CD4-positive, alpha-beta T cell treated with Interleukin-17A for 1 hour (primary cell): ENCODE measurements at places on chromosomes 5 and 9.

- no peak for DNase-seq
Measured at GRCh38 chr5:68557162-68557936, 341.8 kb downstream of the PIK3R1 start.

DNA sequence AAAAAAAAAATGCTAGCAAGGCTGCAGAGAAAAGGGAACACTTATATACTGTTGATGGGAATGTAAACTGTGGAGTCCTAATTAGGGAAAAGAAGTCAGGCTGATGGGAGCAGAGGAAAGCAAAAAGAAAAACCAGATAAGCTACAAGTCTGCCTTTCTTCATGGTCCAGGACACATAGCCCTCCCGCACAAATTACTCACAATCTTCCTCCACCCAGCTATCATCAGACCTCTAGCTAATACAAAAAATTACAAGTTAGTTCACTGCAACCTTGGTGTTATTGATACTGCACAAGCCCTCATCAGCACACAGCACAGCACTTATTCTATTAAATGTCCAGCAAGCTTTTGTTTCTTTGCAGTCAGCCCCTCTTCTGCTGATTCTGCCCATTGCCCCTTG, 186.0 kb upstream of the ADRA1B start:
- no peak for DNase-seq

- DNase-seq: no peak
Measured at GRCh38 chr9:125861405-125862058, 114.4 kb downstream of the PBX3 start.

GRCh38 chr9:34454571-34455065, 3.8 kb downstream of the FAM219A start:
- DNase-seq: no peak

DNA sequence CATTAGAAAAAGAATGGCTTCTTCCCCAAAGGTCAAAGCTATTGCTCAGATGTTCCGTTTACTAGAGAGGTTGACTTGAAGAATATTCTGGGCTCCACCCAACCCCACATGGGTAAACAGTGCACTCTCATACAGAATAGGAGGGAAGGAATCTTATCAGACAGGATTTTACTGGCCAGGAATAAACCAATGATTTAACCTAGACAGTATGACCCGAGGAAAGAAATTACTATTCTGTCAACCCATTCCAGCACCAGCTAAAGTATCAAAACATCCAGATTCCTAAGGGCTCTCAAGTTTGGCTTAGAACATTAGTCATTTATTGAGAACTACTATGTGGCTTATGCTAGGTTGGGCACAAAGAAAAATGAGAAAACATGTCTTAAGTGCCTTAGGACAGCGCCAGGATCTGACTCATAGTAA, 493.6 kb upstream of the KLF4 start:
- no peak for DNase-seq

- DNase-seq: no peak
Measured at GRCh38 chr5:43413966-43414365, 1.8 kb upstream of the CCL28 start.

GRCh38 chr9:102237094-102237493, 498.6 kb upstream of the GRIN3A start:
- DNase-seq: no peak

DNA sequence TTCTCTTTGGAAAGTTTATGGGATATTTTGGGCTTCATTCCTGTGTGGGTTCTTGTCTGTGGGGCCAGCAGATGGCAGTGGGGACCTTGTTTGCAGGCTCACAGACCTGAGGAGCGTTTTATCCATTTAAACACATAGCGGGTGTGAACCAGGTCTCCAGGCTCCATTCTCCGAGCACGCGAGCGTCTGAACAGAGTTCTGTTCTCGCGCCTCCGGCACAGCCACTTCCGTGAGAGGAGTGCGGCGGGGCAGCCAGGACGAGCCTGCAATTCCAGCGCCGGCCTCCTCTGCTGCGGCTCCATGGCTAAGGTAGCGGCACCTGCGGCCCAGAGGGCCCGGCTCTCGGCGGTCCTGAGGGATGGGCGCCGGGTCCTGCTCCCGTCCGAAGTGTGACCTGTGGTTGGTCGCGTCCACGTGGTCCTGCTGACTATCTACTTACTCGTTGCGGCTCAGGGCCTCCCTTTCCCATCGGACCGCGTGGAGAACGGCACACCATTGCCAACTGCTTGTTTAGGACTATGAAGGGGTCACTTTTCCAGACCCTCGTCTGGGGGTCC, 7.3 kb downstream of the NRARP start:
- DNase-seq: peak; percentile 19

DNA sequence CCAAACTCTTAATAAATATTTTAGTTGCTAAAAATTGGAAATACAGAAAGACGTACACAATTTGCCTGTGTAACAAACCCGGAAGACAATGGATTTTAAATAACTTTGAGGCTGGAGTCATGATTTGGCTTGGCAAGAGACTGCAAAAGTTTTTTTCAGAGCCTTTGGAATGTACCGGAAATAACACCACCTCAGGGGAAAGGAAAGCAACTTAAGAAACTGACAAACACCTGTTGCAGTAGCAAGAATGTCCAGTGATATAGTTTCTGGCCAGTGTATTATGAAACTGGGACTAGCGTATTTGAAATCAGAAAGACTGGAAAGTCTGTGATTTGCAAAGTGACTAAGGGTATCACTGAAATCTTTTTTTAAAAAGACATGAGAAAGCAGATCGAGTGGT, 842 bp downstream of the MUSK start:
- DNase-seq: no peak

DNA sequence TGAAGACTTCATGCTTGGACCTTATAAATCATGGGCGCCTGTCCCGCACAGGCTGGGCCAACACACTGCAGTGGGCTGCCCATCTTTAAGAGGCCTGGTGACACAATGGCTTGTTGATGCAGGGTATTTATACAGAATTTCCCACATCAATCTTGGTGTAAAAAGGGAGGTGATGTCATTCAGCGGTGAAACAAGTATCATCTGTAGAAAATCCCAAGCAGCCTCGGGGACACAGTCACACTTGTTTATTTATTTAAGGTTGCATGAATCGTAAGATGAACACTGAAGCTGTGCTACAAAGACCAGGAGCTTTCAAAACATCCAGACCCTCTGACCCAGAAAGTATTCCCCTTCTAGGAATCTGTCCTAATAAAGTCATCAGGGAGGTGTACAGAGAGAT, 40.5 kb downstream of the SMIM23 start:
- DNase-seq: no peak

- peak; percentile 16 for DNase-seq
Measured at GRCh38 chr9:127505396-127506116, 54.2 kb downstream of the LRSAM1 start.

GRCh38 chr5:151684690-151685361, 1.9 kb downstream of the SPARC start:
- DNase-seq: no peak

DNA sequence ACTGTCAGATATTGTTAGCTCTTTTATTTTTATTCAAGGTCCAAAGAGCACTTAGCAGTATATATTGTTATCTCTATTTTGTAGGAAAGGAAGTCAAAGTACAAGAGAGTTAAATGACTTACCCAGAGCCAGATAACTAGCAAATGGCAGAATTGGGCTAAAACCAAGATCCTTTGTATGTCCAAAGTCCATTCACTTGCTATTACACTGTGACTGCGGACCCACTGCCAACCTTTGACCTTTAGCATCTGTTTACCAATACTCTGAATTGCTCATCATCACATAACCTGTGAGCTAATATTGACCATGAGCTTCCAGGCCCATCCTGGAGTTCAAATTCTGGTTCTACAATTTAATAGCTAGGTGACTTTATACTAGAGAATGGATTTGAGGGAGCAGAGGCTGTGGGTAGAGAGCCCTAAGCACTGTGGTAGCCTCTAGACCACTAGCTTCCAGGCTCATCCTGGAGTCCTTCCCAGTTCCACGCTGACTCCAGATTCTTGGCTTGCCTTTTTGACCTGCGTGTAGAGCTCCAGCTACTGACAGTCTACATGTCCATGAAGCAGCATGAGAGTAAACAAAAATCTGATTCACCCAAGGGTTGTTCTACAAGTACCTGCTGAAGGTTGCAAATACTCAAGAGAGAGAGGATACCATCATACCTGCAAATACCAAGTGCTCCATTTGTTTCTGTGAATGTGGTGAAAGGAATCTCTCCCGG, 424.0 kb downstream of the SH3GL2 start:
- DNase-seq: no peak

- DNase-seq: no peak
Measured at GRCh38 chr5:15694696-15695214, 194.8 kb downstream of the FBXL7 start.

DNA sequence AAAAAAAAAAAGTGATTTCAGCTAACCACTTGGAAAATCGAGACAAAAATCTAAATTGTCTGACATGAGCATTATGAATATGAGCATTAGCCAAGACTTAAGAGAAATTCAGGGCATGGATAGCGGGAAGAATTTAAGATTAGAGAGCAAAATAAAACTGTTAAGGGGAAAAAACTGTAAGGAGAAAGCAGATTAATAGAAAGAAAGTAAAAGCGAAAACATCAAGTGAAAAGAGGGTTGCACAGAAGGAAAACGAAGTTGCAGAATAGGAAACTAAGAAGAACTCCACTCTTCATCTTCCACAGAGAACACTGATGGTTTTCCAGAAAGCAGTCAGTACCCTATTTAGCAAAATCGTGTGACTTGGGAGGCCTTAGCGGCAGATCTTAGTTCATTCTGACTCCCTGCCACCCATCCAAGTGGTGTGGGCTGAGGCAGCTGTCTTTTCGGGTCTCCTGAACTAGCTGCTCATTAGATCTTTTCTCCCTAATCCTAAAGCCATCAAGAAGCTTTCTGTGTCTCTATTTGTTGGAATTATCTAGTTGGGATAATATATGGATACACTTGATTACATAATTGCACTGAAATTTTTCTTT, 3.7 kb downstream of the NIM1K start:
- DNase-seq: no peak

DNA sequence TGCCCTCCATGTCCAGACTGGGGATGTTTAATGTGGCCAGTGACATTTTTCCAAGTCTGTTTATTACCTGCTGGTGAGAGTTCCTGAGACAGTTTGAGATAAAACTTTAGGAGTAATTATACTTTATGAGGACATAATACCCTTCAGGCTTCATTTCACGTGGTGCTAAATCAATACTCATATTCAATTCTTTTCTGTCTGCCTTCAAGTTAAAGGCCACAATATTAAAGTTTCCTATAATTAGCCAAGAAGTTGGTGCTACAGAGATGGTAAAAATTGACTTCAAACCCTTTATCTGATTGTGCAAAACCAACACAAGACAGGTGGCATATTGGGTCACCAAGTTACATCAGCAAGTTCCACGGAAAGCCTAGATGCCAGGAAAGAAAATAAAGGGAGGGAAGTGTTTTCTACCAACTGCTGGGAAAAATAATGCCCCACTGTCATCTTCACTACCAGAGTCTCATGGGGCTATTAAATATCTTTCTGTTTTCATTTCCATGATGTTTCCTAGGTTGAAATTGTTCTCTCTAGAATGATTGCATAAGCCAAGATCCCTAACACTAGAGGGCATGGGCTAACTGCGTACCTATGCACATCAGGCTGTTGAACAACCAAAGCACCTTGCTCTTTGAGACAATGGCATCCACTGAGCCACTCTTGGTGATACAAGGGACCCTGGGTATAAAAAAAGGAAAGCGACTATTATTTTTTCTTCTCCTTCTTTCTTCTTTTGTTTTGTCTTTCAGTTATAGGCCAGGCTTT, 68.7 kb downstream of the INSYN2B start:
- DNase-seq: no peak

GRCh38 chr5:28880936-28881335, 1842.5 kb upstream of the CDH9 start:
- no peak for DNase-seq

GRCh38 chr5:154642499-154643245, 112.5 kb upstream of the LARP1 start:
- DNase-seq: no peak

- no peak for DNase-seq
Measured at GRCh38 chr9:134592819-134593200, 48.8 kb upstream of the COL5A1 start.

DNA sequence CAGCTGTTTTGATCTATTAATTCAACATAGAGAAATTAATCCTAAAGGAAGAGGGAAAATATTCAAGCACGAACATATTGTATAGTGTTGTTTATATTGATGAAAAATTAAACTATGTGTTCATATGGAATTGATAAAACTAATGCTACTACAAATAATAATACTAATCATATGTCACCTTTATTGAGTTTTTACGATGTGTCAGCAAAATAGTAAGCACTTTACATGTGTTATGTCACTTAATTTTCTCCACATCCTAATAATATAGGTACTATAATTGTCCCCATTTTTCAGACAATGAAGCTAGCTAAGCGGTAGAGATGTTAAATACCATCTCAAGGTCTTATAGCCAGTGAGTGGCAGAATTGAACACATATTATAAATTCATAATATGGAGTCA, 2008.5 kb upstream of the WWC1 start:
- DNase-seq: no peak

- no peak for DNase-seq
Measured at GRCh38 chr9:129934041-129934591, 98.9 kb downstream of the USP20 start.

- no peak for DNase-seq
Measured at GRCh38 chr9:87656485-87656884, 69.4 kb upstream of the CTSL start.
